ENCODE measurements at places on chromosomes 7 and 10.
A peak's percentile ranks its signal among the peaks of the same experiment; 100 is the strongest.

GRCh38 chr7:29811586-29811985 is 5.3 kb downstream of the WIPF3 start:
- DNase-seq: no peak

DNA sequence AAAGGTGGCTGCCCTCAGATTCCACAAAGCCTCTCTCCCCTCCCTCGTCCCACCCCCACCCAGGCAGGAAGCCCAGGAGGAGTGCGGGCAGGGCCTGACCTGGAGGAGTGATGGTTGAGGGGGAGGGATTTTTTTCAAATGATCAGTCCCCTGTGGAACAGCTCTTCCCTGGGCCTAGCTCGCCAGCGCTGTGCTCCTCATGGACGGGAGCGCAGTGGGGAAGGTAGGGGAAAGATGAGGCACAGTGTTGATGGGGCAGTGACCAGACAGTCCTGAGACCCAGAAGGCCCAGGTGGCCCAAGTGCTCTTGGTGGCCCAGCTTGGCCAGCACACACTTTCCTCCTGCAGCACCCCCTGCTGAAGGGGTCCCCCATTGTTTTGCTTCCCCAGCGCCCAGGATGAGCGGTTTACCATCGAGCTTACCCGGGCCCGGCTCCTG is 8.5 kb downstream of the SAP25 start:
- no peak for DNase-seq

DNA sequence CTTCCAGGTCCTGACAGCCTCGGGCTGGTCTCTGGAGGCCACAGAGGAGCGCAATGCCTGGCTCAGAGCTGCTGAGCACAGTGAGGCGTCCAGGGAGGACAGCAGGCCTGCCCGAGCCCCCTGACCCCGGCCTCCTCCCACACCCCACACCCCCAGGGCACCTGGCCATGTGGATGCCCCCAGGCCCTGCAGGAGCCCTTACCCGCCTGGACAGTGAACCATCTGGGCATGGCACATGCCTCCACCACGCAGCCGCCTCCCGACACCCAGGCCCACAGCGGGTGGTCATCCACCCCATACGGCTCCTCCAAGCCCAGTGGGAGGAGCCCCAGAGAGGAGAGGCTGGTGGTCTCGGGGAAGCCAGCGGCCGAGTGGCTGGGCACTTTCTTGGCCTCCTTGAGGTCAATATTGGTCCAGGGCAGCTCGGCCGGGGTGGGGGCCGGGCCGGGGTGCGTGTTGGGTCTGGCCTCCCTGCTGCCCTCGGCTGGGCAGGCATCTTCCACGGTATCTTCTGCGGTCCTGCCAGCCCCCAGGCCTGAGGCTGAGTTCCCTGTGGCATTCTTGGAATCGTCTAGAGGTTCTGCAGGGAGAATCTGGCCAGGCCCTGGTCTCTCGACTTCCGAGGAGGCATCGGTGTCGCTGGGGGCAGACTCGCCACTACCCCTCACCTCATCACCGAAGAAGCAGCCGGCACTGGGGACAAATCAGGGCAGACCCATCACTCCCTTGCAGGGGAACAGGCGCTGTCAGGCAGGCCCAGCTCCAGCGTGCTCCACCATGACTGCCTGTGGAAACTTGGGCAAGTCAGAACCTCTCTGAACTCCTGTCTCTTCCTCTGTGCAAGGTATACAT is 18.6 kb downstream of the TECPR1 start:
- no peak for DNase-seq

DNA sequence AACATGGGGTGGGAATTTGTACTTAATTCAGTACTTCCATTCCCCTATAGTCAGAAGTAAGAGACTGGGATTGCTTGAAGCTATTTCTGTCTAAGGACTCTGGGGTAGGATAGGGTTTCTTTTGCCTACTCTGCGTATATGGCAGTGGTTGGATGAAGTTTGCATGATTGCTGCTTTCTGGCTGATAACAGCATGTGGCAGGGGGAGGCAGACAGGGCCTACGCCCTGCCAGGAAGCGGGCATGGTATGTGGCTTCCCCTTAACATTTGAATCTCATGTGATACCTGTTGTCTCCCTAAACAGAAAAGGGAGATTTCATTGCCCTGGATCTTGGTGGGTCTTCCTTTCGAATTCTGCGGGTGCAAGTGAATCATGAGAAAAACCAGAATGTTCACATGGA is 57.1 kb downstream of the TACR2 start:
- DNase-seq: no peak

DNA sequence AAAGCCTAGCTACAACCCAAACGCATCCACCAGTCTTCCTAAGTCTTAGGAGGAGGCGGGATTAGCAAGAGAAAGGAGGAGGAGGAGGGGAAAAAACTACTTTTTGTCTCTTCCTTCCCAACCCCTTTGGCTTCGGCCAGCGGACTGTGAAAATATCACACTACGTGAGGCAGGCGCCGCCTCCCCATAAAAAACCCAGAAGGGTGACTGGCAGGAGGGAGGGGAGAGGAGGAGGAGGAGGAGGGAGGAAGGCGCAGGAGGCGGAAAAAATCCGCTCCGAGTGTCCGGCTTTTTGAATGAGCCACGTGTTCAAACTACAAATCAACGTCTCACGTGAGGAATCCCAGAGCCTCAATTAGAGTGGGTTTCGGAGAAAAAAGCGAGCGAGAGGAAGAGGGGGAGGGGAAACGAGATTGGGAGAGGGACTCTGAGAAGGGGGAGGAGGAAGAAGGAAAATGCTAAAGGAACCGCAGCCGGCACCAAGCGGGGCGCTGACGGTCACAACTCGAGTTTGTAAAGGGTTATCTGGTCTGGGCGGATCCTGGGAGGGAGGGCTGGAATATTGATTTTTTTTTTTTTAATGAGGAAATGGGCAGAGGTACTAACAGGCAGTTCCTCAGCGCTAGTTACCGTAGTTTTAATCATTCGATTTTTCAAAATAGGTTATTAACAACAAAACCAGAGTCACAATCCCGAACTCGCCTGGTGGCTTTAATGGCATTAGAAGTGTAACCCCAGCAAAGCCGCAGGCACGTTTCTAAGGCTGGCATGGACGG is at the start of gene IGF2BP3:
Gene IGF2BP3, minus strand, starts transcription at position 162 of the 776 bp plus-strand sequence. CDS start 381 bp downstream, outside the sequence.
- DNase-seq: peak; percentile 66

DNA sequence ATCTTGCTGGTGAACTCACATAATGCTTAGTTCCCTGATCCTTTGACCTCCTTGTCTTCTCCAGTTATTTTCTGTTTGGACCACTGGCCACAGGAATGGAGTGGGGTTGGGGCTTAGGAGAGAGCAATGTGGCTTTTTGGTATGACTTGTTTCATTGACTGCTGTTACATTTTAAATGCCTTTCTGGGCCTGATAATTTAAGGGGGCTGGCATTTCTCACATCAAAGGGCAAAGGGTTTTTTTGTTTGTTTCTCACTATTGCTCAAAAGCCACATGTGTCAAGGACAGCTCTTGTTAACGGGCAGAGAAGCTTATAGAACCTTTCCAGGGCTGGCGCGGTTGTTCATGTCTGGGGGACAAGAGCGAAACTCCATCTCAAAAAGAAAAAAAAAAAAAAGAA is 161.2 kb upstream of the TNRC18 start:
- no peak for DNase-seq

- no peak for DNase-seq
Observed at GRCh38 chr7:66380272-66380888, 175.2 kb downstream of the TPST1 start.

DNA sequence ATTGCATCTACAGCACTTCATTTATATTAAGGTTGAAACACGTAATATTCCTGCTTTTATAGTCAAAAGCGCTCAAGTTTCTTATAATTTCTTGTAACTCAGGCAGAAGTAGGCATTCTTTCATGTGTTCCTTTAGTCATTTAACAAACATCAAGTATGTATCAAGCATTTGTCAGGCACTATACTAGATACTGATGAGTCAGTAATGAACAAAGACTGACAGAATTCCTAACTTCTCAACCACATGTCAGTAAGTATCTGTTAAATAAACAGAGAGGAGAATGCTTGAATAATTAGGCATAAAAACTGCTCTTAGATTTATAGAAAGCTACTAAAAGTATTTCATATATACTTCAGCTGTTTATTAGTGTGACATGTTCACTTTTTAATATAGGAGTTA is 9.9 kb downstream of the CRPPA start:
- no peak for DNase-seq

DNA sequence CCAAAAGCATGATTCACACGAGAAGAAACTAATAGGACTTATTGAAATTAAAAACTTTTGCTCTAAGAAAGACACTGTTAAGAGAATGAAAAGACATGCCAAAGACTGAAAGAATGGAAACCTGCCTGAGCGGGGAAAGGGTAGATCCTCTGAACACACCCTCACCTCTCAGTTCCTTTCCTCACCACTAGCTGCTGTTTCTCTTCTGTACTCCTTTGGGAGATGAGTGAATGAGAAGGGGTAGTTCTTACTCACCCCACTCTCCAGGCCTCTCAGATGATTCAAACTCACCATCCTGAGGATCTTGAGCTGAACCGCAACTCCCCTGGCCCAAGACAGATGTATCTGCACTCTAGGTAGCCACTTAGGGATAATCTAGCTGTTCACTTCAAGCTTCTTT is 41.9 kb downstream of the IQUB start:
- DNase-seq: no peak

DNA sequence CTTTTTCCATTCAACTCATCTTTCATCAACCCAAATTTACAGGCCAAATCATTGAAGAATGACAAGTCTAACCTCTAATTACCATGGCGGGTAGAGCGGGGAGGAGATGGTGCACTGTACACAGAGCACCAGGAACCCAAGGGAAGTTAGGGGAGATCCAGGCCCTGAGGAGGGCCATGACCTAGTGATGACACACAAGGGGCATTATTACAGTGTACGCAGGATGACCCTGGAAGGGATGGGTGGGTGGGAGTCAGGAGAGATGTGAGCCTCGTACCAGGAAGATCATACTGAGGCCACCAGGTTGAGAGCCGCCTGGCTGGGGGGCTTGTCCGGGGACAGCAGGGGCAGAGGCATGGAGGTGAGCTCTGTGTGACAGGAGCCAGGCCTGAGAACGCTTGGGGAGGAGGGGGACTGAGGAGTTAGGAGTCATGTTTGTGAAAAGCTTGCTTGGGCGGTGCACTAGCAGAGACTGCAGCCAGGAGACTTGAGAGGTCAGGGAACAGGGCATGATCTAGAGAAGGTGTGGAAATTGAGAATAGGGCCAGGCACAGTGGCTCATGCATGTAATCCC is 89.5 kb upstream of the CCNY start:
- no peak for DNase-seq

DNA sequence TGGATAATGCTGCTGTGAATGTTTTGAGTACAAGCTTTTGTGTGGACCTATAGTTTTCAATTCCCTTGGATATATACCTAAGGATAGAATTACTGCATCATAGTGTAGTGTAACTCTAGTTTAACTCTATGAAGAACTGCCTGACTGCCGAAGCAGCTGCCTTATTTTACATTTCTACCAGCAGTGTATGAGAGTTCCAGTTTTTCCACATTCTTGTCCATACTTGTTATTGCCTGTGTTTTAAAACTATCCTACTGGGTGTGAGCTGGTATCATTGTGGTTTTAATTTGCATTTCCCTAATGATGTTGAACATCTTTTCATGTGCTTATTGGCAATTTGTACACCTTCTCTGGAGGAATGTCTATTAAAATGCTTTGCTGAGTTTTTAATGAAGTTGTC is 15.7 kb downstream of the SEPTIN7 start:
- no peak for DNase-seq

DNA sequence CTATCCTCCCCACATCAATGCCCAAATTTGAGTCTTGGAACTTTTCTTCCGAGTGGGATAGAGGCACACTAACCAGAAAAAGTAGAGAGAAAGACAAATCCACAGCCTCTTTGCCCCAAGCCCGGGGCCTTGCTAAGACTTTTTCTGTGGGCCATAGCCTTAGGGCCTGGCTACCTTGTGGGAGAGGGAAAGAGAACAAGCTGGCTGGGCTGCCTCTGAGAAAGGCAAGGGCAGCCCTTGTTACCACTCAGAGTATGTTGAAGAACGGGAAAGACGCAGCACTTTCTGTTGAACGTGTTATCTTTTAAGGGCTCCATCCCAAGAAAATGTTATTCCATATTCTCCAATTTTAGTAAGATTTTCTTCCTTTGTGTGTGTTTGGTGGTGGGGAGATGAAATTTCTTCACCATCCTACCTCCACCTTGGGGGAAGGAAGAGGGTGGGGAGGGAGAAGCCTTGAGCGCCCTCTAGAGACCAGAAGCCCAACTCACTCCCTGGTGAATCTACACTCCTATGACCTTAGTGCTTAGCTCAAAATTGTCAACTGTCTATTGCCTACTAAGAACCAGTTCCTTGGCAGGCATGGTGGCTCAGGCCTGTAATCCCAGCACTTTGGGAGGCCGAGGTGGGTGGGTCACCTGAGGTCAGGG is 3.9 kb upstream of the NRF1 start:
- peak; percentile 54 for DNase-seq

GRCh38 chr7:23120106-23120505 is 14.5 kb downstream of the KLHL7 start:
- no peak for DNase-seq

DNA sequence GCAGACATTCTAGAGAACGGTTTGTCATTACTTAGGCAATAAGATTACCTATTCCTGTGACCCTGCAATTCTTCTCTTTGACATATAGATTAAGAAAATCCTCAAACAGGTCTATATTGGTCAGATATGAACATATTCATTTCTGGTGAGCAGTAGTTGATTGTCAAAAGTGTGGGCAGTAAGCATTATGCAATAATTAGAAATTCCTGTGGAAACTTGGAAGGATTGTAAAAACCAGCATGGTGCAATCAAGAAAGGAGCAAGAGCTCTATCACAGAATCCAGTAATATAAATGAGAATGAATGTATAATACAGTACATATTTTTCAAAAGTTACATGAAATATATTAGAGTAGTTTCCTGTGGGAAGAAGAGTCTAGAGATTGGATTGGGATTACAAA is 406.5 kb downstream of the SUGCT start:
- DNase-seq: no peak

GRCh38 chr10:58266826-58267712 is 625 bp downstream of the IPMK start:
- DNase-seq: no peak

DNA sequence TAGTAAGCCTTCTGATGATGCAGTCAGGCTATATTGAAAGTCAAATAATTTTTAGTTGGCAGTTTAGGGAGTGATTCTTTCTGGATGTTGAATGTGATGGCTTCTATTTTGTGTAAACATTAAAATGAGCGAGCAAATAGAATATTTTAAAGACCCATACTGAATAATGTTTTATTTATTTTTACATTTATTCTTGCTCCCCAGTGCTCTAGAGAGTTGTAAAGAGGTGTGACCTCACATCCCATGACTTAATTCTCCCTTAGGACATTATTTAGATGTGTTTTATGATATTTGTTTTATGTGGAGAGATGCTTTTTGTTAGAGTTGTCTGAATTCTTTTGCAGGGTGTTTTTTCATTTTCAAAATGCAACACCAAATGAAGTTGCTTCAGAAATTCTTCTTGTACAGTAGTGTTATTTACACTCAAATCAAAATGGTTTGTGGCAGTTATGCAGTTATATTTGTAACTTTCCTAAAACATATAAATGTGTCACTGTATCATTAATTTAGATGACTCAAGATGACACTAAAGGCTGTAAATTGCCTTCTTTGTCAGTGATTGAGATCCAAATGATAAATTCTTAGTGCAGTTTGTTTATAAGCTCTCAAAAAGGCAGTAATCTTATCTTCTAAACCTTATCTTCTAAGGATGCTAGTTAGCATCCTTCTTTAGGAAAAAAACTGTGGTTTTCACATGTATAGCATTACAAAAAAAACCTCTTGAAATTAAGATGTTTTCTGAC is 12.4 kb downstream of the UMAD1 start:
- no peak for DNase-seq
